ENCODE measurements at places on chromosomes 11 and 22.

DNA sequence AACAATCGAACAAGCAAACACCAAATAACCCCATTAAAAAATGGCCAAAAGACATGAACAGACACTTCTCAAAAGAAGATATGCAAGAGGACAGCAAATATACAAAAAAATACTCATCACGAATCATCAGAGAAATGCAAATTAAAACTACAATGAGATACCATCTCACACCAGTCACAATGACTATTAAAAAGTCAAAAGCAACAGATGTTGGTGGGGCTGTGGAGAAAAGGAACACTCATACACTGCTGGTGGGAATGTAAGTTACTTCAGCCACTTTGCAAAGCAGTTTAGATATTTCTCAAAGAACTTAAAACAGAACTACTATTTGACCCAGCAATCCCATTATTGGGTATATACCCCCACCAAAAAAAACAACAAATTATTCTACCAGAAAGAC is 51.3 kb upstream of the FLI1 start:
- DNase-seq, result no peak

GRCh38 chr22:22945195-22945594 is 57.6 kb downstream of the IGLL5 start:
- DNase-seq, result no peak

GRCh38 chr11:70616938-70617654 is 218.8 kb downstream of the CTTN start:
- no peak for DNase-seq

DNA sequence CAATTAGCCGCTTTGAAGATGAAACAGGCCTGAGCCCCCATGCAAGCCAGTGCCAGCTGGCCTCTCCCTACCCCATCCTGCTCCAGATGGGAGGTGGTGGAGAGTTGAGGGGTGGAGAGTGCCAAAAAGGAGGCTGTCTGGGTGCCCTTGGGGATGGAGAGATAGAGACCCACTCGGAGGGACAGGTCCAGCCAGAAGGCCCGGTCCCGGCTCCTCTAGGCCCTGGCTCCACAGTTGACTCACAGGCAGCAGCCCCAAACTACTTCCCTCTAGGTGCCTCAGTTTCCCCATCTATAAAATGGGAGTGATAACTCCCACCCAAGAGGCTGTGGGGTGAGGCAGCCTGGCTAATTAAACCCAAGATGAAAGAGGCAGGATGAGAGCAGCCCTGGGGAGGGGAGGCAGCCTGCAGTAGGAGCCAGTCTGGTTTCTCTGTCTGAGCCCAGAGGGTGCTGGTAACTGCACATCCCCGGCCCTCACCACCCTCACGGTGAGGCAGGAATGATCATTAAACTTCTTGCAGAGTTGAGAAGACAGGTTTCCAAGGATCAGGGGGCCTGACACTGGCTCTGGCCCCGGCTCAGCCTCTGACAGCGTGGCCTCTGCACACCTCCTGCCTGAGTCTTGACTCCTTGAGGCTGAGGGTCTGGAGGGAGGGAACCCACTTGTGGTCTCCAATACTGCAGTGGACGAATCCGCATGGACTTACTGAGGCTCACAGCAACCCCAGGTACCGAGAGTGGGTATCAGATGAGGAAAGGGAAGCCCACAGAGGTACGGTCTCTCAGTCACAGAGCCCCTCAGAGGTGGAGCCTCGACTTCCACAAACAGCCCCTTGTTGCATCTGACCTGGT is 1.4 kb upstream of the AP5B1 start:
- DNase-seq, result no peak

DNA sequence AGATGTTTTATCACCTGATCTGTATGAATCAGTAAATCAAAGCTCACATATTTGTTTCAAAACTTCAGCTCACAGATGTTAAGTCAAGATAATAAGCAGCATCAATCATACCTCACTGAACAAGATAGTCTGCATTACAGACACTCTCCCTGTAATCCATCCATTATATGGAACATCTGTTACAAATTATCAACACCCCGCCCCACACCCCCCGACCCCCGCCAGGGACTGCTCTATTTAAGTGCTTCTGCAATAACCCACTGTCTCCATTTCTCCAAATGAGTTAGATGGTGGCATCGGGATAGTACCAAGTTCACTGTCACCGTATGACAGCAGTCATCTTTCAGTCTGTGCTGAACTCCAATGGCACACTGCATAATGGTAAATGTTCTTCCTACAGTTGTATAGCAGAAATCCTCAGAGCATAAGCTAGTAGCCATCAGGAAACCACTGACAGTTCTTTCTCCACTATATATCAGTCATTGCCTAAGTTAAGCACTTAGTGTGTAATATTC is 447.0 kb upstream of the ARHGAP42 start:
- DNase-seq, result no peak

GRCh38 chr11:1224491-1225385 is 1.9 kb downstream of the MUC5B start:
- no peak for DNase-seq

GRCh38 chr11:74015919-74016684 is 7.2 kb upstream of the UCP3 start:
- DNase-seq, result no peak

DNA sequence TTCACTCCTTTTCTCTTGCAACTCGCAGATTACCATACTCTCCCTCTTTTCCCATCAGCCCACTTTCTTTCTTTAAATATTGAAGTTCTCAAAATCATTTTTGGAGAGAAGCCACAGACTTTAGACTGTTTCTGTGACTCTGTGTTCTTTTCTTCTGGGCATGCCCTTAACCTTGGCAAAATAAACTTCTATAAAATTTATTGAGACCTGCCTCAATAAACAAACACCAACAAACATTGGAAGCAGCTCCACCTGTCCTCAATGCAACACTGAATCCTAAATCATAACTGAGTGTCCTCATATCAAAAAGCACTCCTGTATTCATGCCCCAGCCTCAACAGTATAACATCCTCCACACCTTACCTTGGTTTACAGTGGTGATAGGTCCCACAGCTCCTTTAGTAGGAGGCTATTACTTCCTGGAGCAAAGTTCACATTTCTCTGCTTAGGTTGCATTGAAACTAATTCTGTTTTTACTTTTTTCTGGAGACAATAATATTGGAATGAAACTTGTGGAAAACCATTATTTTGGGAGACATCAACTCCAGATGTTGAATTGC is 320.0 kb upstream of the LRRC4C start:
- DNase-seq, result no peak

GRCh38 chr22:48389916-48390315 is 1437.8 kb downstream of the BRD1 start:
- no peak for DNase-seq

DNA sequence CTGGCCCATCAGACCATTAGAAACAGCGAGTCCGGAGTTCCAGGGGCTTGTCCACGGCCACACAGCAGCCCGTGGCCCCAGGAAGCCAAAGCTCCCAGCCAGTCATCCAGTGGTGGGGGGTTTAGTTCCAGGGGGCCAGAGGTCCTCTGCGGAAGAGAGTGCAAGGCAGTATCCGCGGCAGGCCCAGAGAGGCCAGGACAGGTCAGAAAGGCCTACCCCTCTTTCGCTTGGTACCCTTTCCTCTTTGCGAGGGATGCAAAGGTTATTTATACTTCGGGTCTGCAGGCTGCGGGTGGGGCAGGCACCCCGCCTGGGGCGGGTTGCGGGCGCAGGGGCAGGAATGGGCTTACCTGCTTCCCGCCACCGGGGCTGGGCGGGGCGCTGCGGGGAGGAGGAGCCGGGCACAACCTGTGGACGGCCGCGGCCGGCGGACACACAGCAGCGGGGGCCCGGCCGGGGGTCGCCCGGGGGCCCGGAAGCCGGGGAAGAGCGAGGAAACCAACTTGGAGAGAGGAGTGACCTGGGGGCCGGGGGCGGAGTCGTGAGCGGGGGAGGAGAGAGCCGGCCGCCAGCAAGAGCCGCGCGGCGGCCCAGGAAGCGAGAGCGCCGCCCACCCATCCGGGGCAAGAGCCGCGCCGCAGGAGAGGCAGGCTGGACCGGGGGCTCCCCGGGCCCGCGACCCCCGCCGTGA is at the start of gene SH3BP1:
TSS of gene SH3BP1 (plus strand) at position 600 of the 691 bp plus-strand sequence. CDS start 119 bp downstream, outside the sequence.
- no peak for DNase-seq

DNA sequence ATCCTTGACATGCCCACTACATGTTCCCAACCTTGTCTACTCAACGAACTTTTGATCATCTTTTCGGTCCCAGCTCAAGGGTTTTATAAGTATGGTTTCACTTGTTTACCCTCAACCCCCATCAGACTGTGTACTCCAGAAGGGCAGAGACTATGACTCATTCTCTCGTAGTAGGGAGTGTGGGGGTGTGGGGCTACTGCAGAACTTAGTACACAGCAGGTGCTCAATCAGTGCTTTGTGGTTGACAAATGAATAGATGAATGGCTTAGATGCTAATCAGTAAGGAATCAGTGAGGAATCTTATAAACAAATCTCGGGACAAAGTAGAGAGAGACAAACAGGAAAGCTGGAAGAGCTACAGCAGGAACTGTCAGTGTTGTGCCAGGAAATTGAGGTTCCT is 151.7 kb upstream of the PLET1 start:
- no peak for DNase-seq

GRCh38 chr22:38841211-38841610 is 2.6 kb downstream of the NPTXR start:
- no peak for DNase-seq

DNA sequence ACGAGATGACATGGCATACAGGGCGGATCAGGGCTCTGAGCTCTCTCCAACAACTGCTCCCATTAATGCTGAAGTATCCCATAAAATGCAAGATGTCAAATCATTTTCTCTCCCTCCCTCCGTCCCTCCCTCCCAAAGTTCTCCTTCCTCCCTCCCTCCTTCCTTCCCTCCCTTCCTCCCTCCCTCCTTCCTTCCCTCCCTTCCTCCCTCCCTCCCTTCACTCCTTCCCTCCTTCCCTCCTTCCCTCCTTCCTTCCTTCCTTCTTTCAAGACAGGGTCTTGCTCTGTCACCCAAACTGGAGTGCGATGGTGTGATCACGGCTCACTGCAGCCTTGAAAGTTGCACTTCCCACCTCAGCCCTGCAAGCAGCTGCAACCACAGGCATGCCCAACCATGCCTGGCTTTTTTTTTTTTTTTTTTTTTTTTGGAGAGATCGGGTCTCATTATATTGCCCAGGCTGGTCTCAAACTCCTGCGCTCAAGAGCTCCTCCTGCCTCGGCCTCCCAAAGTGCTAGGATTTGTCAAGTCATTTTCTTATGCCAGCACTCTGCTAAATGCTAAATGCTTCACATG is 38.2 kb downstream of the TXN2 start:
- DNase-seq, result no peak

DNA sequence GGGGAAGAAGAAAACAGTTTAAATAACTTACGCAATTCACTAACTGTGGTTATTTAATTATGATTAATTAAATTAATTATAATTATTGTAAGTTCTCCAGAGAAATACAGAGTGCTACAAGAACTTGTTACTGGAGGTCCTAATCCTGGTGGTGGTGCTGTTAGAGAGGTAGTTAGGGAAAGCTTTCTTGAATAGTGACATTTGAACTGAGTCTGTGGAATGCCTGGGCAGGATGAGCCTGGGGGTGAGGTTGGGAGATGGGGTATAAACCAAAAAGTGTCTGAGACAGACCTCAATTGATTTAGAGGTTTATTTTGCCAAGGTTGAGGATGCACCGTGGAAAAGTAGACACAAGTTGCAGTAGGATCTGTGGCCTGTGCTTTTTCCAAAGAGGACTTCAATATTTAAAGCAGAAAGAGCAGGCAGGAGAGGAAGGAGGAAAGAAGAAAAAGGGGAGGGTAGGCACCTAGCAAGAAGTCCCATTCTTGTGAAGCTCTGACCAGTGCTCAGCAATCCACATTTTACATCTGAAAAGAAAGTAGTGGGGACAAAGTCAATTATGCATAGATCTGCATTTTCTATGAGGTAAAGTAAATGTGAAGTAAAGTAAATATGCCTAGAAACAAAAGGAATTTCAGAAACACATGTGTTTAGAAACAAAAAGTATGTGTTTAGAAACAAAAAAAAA is 4.4 kb upstream of the ZNF202 start:
- DNase-seq, result no peak

- peak; percentile 42 for DNase-seq
Observed at GRCh38 chr11:119363851-119364590, 17.5 kb downstream of the USP2 start.

DNA sequence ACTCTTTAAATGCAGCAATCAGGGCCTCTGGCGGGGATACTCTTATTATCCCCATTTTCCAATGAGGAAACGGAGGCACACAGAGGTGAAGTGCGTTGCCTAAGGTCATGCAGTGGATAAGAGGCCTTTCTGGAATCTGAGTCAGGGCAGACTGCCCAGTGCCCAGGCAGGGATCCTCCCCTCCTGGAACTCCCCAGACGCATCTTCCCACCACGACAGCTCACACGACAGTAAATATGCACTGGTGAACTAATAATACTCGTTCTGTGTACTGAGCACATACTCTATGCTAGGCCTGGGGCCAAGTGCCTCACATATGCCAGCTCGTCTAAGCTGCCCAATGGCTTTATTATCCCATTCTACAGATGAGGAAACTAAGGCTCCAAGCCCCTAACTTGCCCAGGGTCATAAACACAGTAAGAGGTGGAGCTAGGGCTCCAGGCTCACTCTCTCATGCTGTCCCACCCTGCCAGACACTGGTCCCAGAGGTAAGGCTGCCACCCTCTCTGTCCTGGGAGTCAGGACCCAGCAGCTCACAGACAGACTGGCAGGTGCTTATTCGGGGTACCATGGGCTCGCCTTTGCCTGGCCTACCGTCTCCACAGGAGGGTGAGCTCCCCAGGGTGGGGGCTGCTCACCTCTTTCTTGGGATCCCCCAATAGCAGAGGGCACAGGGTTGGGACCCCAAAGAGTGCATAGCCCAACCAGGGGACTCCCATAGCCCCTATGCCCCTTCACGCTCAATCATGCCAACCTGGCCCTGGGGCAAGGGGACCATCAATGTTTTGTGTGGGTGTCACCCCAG is 2.3 kb downstream of the IL2RB start:
- no peak for DNase-seq

GRCh38 chr11:42657169-42657568 is 654.6 kb upstream of the API5 start:
- DNase-seq, result no peak

GRCh38 chr11:74278103-74278502 is 33.3 kb downstream of the P4HA3 start:
- no peak for DNase-seq

DNA sequence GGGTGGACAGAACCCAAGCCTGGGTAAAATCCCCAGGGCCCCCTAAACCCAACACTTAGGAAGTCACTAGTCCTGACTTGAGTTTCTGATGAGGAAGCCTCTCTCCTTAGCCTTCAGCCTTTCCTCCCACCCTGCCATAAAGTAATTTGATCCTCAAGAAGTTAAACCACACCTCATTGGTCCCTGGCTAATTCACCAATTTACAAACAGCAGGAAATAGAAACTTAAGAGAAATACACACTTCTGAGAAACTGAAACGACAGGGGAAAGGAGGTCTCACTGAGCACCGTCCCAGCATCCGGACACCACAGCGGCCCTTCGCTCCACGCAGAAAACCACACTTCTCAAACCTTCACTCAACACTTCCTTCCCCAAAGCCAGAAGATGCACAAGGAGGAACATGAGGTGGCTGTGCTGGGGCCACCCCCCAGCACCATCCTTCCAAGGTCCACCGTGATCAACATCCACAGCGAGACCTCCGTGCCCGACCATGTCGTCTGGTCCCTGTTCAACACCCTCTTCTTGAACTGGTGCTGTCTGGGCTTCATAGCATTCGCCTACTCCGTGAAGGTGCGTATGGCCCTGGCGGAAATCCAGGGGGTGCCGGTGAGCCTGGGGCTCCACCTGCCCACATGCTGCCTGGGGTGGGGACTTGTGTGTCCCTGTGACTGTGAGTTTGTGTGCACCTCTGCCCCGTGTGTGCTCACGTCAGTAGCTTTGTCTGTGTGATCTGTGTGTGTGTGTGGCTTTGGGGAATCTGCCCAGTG is at the start of gene IFITM1:
TSS of gene IFITM1 (plus strand) at position 254 of the 767 bp plus-strand sequence. CDS start at position 385, 131 bp downstream.
- DNase-seq, result no peak

GRCh38 chr22:30922151-30922611 is 46.4 kb downstream of the MORC2 start:
- peak; percentile 58 for DNase-seq

Data from stimulated activated CD4-positive, alpha-beta T cell treated with anti-CD3 and anti-CD28 coated beads, Interleukin-1b, Interleukin-23, amount 100 ng/mL, for 1 hour (primary cell).